ENCODE measurements at places on chromosomes 11 and 22.

DNA sequence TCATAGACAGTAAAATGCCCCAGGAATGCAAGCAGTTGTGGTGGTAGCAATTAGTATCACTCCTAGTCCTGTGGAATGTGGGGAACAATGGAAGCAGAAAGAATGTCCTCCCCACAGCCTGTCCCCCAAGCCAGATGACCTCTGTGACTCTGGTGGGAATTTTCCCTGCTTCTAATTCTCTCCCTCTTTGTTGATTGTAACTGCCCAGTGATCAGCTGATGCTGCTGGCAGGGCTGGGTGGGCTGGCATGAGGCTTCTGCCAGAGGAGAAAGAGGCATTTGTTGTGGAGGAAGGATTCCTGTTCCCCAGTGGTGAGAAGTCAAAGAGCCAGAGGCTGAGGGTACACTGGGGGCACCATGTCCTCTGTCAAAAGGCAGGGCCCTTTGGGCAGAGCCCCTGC, 116.7 kb upstream of the NCAM1 start:
- no peak for DNase-seq

- DNase-seq: no peak
Measured at GRCh38 chr11:120925944-120926343, 98.0 kb upstream of the TBCEL start.

GRCh38 chr22:32334660-32335365, 22.9 kb upstream of the RFPL3 start:
- DNase-seq: no peak

GRCh38 chr11:61474013-61474643, 34.4 kb upstream of the LRRC10B start:
- DNase-seq: no peak

DNA sequence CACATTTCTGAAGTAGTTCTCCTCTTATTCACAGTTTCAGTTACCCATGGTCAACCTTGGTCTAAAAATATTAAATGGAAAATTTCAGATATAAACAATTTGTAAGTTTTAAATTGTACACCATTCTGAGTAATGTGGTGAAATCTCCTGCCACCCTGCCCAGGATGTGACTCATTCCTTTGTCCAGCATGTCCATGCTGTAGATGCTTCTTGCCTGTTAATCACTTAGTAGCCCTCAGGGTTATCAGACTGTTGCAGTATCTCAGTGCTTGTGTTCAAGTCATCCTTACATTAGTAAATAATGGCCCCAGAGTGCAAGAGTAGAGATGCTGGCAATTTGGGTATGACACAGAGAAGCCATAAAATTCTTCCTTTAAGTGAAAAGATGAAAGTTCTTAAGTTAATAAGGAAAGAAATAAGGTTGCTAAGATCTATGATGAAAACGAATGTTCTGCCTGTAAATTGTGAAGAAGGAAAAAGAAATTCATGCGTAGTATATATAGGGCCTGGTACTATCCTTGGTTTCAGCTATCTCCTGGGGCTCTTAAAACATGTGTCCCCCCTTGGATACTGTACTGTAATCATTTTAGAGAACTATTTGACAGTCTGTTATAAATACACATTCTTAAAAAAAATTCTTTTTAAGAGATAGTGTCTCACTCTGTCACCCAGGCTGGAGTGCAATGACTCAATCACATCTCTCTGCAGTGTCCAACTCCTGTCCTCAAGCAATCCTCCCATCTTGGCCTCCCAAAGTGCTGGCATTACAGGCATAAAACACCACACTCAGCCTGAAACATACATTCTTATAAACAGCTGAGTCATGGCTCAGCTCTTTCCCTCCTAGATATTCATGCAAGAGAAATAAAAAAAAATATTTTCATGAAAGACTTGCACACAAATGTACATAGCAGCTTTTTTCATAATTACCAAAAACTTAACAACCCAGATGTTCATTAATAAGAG, 31.3 kb downstream of the MTNR1B start:
- no peak for DNase-seq
